ENCODE measurements at places on chromosomes 3 and 15.

- DNase-seq: no peak
Measured at GRCh38 chr15:100783291-100783690, 96.3 kb upstream of the ALDH1A3 start.

DNA sequence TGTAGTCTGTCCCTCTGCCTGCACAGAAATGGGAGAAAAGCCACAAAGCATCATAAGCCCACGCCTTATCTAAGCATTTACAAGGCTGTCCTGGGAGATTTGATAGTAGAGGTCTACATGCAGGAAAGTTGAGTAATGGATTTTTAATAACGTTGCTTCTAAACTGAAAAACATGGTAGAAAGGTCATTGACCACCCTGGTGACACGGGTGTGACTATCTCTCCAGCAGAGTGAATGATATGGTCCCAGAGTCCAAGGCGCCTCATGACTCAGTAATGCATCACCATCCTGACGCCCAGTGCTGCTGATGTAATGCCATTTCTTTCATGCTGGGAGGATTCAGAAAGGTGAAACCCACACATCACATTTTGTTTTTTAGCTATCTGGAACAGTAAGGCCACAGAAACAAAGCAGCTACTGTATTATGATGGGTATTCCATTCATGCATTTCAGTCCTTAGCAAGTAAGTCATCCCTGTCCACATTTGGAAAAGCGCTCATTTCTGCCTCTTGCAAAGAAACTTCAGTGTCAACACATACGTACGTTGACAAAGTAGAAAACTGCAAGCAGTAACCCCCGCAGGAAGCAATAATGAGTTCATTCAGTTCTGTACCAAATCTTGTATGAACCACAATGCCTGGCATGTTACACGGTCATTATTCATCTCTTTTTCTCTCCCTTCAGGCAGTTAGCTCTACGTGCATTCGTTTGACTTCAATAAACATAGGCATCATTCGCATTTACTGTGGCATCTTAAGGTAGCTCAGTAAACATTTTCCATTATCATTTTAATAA lies 483.5 kb downstream of the GABRG3 start:
- DNase-seq: no peak

- no peak for DNase-seq
Measured at GRCh38 chr3:120652281-120652680, 29.8 kb downstream of the HGD start.

GRCh38 chr15:68307131-68307928 lies 29.8 kb downstream of the FEM1B start:
- no peak for DNase-seq

DNA sequence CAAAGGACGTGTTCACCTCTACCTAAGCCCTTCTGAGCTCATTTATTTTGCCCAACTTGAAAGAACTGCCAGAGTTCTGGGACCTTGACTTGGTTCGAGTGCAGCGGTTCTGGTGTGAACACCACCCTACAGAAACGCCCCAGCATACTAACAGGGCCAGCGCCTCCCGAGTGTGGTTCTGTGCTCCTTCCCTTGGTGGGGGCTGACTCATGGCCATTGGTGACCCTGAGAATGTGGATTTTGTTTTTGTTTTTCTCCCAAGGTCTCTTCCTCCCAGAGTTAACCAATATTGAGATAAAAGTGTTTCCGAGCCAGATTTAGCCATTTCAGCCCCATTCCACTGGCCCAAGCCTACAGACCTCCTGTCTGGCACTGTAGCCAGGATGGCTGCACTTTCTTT lies 27.9 kb downstream of the SEMA7A start:
- no peak for DNase-seq

DNA sequence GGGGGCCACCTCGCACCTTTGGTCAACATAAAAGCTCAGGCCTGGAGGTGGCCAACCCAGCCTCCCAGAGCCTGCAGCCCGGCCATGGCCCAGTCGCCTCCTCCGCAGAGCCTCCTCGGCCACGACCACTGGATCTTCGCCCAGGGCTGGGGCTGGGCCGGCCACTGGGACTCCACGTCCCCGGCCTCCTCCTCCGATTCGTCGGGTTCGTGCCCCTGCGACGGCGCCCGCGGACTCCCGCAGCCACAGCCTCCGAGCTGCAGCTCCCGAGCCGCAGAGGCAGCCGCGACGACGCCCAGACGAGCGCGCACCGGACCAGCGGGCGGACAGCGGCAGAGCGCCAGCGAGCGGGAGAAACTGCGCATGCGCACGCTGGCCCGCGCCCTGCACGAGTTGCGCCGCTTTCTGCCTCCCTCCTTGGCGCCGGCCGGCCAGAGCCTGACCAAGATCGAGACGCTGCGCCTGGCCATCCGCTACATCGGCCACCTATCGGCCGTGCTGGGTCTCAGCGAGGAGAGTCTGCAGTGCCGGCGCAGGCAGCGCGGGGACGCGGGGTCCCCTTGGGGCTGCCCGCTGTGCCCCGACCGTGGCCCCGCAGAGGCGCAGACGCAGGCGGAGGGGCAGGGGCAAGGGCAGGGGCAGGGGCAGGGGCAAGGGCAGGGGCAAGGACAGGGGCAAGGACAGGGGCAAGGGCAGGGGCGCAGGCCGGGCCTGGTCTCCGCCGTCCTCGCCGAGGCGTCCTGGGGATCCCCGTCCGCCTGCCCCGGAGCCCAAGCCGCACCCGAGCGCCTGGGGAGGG lies at the start of gene MESP2:
MESP2 (plus strand) TSS at position 59 of the 799 bp plus-strand sequence; CDS start at position 85, 26 bp downstream.
- peak; percentile 72 for DNase-seq

GRCh38 chr15:22231603-22232002 lies 151.3 kb downstream of the OR4M2 start:
- DNase-seq: no peak

- DNase-seq: no peak
Measured at GRCh38 chr3:161070252-161070930, 34.8 kb downstream of the B3GALNT1 start.

DNA sequence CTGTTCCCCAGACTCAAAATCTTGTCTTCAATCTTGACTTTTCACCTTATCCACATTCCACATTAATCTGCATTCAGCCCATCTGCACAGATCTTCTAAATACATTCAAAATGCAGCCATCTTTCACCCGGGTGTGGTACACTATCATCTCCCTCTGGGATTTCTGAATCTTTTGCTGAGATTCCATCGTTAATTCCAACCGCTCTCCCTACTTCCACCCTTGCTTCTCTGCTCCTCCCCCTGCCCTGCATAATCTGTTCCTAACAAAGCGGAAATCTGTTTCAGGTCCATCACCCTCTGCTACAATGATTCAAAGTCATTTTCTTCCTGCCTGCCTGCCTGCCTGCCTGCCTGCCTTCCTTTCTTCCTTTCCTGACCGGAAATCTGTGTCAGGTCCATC lies 7.9 kb upstream of the GOLGA8B start:
- no peak for DNase-seq

DNA sequence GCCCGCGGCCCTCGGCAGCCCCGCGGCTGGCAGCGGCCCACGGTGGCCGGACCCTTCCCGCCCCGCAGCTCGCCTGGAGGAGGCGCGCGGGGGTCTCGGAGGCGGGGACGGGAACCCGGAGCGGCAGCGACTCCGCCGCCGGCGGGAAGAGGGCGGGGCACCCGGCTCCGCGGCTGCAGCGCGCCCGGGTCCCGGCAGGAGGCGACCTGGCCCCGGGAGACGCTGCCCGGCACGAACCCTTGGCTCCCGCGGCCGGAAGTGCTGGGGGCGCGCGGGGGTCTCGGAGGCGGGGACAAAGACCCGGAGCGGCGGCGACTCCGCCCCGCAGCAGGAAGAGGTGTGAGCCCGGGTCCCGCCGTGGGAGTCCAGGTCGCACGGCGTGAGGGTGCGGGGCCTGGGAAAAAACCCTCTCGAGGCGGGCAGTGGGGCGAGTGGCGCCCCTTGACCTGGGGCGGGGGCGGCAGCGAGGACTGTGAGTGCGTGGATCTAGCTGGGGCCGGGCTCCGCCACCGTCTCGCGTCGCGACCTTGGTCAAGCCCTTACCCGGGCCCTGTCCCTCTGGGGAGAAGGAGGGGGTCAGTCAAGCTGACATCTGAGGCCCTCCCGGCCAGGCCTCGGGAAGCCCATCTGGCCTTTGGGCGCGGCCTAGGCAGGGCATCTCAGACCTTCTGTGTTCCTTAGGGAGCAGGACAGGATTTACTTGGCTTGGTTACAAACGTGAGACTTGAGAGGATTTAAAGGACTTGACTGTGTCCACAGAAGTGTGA lies at the start of gene CIB2:
CIB2 (minus strand) TSS at position 151 of the 767 bp plus-strand sequence. CDS start 230 bp downstream, outside the sequence.
- no peak for DNase-seq

GRCh38 chr3:11929531-11929930 lies 74.7 kb upstream of the SYN2 start:
- DNase-seq: no peak

DNA sequence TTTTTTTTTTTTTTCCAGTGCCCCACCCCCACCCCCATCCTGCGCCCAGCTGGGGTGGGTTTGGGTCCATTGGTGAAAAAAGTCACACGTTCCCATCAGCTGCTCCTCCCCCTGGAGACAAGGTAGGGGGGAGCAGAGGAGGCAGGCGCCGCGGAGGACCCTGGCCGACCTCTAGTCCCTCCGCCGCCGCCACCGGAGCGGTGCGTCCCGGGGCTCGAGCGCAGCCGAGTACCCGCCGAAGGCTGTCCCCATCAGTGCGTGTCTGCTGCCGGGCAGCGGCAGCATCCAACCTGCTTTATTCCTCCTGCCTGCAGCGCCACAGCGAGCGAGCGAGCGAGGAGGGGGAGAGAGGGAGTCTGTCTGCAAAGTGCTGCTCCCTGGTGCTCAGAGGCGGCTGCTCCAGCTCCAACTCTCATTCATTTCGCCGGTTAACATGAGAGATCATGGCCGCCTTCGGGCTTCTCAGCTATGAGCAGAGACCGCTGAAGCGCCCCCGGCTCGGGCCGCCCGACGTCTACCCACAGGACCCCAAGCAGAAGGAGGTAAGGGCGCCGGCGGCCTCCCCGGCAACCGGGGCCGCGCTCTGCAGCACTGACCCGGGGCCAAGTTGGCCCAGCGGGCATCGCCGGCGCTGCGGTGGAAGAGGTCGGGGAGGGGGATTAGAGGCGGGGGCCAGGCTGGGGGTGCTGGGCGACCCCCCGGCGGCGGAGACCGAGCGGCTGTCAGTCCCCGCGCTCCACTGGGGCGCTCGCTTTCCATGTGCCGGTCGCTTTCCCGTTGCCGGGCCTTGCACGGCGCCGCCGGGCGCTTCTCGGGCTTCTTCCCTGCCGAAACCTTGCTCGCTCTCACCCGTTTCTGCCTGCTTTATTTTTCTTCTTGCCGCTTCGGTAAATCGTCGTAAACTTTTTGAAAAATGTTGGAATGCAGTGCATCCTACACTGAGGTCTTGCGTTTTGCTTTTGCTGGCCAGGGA lies 1.3 kb downstream of the MED12L start:
- DNase-seq: peak; percentile 71

GRCh38 chr3:193828477-193828876 lies 235.5 kb downstream of the OPA1 start:
- no peak for DNase-seq

GRCh38 chr15:73569361-73569760 lies 63.8 kb downstream of the NPTN start:
- DNase-seq: no peak

DNA sequence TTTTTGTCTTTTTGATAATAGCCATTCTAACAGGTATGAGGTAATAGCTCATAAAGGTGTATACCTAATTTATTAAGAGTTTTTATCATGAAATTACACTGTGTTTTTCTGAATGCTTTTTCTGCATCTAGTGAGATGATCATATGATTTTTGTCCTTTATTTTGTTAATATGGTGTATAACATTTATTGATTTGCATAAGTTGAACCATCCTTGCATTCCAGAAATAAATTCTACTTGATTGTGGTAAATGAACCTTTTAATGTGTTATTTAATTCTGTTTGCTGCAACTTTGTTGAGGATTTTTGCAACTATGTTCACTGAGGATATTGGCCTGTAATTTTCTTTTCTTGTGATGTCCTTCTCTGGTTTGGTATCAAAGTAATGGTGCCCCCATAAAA lies 28.0 kb upstream of the PCSK6 start:
- DNase-seq: no peak

DNA sequence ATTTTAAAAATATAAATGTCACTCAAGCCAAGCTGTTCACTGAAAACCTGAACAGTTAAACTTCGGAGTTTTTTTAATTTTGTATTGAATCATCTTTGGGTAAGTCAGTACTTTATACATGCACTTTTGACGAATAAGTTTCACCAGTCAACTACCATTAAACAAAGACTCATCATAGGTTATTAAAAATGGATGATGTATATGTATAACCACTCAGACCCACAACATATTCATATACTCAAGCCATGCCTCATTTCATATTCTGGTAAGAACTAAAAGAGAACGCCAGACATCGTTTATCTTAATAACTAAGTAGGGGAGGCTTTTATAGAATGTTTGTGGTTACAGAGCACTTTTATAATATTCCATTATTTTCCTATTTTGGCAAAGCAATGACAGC lies 18.3 kb downstream of the MSL2 start:
- no peak for DNase-seq

GRCh38 chr3:40996382-40996781 lies 202.9 kb upstream of the CTNNB1 start:
- no peak for DNase-seq

DNA sequence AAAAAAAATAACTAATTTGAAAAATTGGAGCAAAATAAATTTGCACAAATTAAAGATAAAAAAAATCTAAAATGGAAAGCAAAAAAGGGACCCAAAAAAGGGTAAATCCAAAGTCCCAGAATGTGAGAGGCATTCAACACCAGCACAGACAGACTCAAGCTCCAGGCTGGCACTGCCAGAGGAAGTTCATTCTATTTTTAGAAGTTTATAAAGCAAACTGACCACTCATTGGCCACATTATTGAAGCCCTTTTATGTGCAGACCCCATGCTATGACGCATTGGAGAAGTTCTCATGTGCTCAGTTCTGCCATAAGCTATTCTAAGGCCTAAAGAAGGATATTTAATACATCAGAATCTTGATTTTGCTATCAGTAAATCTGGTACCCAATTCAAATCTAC lies 17.6 kb upstream of the BOC start:
- DNase-seq: no peak
